ENCODE measurements at places on chromosomes 7 and 10. TPM values are rescaled to one million over a fixed set of nuclear protein-coding genes. Genes with fewer than 3 reads are reported as not detected.

GRCh38 chr7:158705234-158705850, 738 bp upstream of the NCAPG2 start:
- no peak for DNase-seq

GRCh38 chr7:32915041-32915536, 23.5 kb upstream of the KBTBD2 start:
- DNase-seq: no peak

- DNase-seq: no peak
These were observed 32.7 kb downstream of the RBM28 start for GRCh38 chr7:128311013-128311412.

Gene PITX3
- not detected for total RNA-seq

GRCh38 chr7:111312966-111313365, 222.0 kb downstream of the LRRN3 start:
- DNase-seq: no peak

DNA sequence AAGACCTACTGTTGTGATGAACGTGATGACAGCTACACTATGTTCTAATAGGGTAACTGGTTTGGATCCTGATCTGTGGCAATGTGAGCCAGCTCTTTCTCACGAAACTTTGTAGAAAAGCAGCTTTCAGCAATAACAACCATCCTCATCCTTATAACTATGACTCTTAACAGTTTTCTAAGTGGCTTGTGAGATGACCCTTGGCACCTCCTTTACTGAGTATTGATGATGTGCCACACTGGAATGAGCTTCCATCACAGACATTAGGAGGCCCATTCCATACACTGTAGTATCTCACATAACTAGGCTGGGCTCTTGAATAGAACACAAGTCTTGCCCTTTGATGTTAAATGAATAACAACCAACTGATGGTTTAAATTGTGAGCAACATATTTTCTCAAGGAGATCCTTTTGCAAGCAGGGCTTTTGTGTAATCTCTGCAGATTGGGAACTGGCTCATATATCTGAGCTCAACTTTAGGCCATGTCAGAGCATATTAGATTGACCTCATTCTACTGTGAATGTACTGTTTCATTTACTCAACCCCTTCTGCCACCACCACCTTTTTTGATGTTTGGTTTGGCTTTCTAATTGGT, 46.4 kb downstream of the MYPN start:
- DNase-seq: no peak

Gene STAG3
- not detected for total RNA-seq

Gene SPDYE9
- total RNA-seq: not detected

Gene VSTM4
- total RNA-seq: 1.7 TPM

- DNase-seq: no peak
These were observed 177.3 kb downstream of the C7orf25 start for GRCh38 chr7:42734568-42734967.

GRCh38 chr7:77823787-77824186, 25.2 kb downstream of the PHTF2 start:
- DNase-seq: no peak

GRCh38 chr7:128874140-128875031, 11.7 kb downstream of the ATP6V1F start:
- DNase-seq: no peak

Gene PLAU
- 27.6 TPM for total RNA-seq

Data from Caki2 (cell line).